ENCODE measurements at places on chromosomes 7 and 10.

DNA sequence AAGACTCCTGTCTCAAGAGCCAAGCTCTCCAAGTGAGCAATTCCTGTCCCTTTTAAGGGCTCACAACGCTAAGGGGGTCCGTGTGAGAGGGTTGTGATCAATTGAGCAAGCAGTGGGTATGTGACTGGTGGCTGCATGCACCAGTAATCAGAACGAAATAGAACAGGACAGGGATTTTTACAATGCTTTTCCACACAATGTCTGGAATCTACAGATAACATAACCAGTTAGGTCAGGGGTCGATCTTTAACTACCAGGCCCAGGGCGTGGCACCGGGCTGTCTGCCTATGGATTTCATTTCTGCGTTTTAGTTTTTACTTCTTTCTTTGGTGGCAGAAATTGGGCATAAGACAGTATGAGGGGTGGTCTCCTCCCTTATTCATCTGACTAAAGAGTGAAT lies 54.9 kb upstream of the SP4 start:
- DNase-seq: no peak

GRCh38 chr10:55212051-55212450 lies 411.0 kb upstream of the PCDH15 start:
- DNase-seq: no peak

GRCh38 chr7:135845415-135846075 lies 96.9 kb upstream of the FAM180A start:
- DNase-seq: no peak

- DNase-seq: no peak
Measured at GRCh38 chr7:50699143-50699542, 83.6 kb downstream of the GRB10 start.

GRCh38 chr7:99876491-99876890 lies 342 bp downstream of the OR2AE1 start:
- DNase-seq: no peak

DNA sequence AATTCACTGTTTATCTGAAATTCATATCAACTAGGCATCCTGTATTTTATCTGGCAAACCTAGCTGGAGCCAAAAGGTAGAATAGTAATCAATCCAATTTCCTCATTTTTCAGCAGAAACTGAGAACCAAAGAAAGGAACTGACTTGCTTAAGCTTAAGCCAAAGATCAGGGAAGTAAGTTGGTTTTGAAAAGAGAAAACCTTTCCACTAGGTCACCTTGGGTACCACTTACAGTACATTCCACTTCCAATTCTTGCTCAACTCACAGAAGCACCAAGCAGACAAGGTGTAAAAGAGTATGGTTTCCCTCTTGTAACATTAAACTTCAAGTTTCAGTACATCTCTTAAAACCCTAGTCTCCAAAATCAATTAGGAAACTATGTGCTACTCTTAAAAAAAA lies 79.6 kb downstream of the ZFAND4 start:
- no peak for DNase-seq

- DNase-seq: no peak
Measured at GRCh38 chr7:81869670-81870069, 99.8 kb upstream of the HGF start.

- DNase-seq: no peak
Measured at GRCh38 chr7:11261470-11261869, 287.8 kb downstream of the PHF14 start.

GRCh38 chr7:26989897-26990670 lies 105.7 kb downstream of the HOXA1 start:
- DNase-seq: peak; percentile 11

DNA sequence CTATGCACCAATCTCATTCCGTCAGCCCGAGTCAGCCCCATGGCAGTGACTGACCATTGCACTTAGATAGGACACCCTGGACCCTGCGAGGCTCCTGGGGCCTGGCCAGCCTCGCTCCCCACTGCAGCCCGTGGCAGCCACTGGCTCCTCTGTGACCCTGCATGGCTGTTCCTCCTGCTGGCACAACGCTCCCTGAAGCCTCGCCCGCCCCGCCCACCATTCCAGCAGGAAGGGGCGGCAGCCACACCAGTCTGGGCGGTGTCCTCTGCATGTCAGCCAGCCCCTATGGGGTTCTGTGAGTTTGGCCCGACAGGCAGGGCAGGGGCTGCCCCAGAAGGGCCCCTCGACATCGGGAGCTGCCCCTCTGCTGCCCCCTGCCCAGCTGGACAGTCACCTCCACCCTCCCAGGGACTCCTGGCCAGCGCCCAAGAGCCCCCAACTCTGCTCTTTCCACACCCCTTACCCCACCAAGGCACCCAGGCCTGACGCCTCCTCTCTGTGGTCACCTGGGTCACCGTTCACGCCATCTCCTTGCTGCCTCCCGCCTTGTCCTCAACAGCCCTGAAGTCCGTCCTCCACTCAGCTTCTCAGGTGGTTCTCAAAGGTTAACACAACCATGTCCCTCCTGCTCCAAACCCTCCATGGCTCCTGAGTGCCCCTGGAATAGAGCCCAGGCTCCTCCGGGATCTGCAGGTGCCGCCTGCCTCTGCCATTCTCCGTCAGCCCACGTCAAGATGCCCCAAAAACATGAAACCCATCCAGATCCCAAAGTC lies 103.5 kb downstream of the MICALL2 start:
- no peak for DNase-seq

- no peak for DNase-seq
Measured at GRCh38 chr10:116646502-116646901, 25.7 kb downstream of the PNLIPRP2 start.

DNA sequence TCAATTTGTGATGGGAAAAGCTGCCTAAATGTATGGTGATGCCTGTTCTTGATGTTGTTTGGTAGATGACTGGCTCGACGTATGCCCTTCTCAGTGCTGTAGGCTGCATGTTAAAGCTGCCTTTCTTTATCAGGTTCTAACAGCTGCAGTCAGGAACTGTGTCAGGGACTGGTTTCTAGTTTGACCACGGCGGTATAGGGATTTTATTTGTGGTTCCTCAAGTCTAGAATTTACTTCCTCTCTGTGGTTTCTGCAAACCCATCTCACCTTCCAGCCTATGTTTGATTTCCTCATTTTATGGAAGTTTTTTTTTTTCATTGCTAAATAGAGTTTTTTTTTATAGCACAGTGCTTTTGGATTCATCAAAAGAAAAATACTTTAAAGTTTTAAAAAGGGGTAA lies 26.5 kb downstream of the LMTK2 start:
- DNase-seq: no peak

DNA sequence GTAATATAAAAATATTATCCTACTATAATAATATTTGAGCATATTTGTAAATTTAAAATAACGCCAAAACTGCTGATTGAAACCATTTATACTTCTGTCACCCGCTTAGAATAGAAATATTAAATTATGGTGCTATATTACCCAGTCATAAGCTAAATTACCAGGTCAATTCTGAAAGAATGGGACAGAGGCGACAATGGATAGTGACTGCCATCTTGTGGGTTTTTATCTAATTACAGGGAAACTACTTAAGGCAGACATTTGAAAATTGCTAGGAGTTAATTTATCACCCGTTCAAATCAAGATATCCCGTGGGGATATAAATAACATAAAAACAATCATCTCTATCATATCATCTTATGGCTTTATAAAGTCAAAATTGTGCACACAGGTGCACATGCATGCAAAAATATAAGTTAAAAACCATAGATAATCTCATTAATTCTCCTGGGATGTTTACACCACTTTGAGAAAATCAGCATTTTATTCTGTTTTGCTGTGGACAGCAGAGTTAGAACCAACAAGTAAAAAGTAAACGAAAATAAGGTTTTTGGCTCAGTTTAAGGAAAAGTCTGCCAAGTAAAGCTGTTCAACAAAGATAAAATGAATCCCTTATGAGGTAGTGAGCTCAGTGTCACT lies 41.3 kb upstream of the HPSE2 start:
- DNase-seq: peak; percentile 30

DNA sequence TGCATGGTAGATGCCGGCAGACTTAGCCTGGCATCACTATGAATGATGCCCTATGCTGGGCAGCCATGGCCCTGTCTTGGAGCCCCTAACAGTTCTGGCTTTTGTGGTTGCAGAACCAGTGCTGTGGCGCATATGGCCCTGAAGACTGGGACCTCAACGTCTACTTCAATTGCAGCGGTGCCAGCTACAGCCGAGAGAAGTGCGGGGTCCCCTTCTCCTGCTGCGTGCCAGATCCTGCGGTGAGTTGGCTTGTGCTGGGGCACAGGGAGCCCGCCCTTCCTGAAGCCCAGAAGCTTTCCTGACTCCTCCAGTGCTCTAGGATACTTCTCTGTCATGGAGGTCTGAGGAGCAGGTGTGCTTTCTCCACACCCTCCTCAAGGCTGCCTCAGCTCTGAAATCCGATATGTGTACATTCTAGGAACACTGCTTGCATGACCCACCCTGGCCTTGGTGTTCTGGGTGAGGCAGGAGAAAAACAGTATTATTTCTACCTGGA lies 25.6 kb upstream of the SH2D4B start:
- DNase-seq: no peak

- no peak for DNase-seq
Measured at GRCh38 chr10:30786131-30786530, 156.6 kb upstream of the LYZL2 start.

- no peak for DNase-seq
Measured at GRCh38 chr10:19570991-19571390, 245.2 kb upstream of the PLXDC2 start.

GRCh38 chr10:30141423-30141822 lies 82.0 kb upstream of the JCAD start:
- no peak for DNase-seq

GRCh38 chr7:116030651-116031276 lies at the start of gene TFEC:
Gene TFEC (minus strand): TSS chr7:116030763. CDS start chr7:115984441, 46,322 bp downstream.
- no peak for DNase-seq

DNA sequence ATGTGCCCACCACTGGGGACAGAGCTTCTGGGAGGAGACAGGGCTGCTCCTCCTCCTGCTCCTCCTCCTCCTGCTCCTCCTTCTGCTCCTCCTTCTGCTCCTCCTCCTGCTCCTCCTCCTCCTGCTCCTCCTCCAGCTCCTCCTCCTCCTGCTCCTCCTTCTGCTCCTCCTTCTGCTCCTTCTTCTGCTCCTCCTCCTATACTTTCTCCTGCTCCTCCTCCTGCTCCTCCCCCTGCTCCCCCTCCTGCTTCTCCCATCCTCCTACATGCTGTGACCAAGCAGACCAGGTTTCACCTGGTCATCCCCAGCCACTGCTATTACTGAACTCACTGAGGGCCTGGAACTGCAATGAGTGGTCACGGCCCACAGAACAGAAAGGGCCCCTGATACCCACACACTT lies 154.0 kb upstream of the PPP2R2D start:
- DNase-seq: no peak

- no peak for DNase-seq
Measured at GRCh38 chr7:148483515-148484308, 106.9 kb upstream of the C7orf33 start.

- DNase-seq: no peak
Measured at GRCh38 chr7:70071766-70072165, 473.5 kb downstream of the AUTS2 start.

GRCh38 chr10:49228677-49229076 lies 40.5 kb upstream of the TMEM273 start:
- no peak for DNase-seq

DNA sequence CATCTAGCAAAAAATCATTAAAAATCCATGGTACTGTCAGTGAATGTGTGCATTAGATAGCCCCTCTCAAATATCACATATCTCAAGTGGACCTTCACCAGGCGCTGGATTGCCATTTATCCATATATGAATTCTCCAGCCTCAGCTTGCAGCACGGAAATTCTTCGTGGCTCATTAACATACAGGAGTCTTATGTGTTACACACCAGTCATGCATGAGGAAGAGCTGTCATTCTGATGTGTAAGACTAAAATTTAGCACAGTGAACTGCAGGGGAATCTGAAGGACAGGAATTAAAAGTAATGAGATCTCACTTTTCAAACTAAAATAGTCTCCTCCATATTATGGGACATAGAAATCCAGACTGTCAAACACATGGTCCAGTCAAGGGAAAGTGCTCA lies 542.4 kb upstream of the DPP6 start:
- DNase-seq: no peak

- no peak for DNase-seq
Measured at GRCh38 chr10:132708936-132709335, 77.0 kb downstream of the NKX6-2 start.

- DNase-seq: no peak
Measured at GRCh38 chr10:12729885-12730284, 271.6 kb downstream of the CCDC3 start.

GRCh38 chr7:30757342-30757692 lies 5.4 kb downstream of the INMT start:
- DNase-seq: no peak

DNA sequence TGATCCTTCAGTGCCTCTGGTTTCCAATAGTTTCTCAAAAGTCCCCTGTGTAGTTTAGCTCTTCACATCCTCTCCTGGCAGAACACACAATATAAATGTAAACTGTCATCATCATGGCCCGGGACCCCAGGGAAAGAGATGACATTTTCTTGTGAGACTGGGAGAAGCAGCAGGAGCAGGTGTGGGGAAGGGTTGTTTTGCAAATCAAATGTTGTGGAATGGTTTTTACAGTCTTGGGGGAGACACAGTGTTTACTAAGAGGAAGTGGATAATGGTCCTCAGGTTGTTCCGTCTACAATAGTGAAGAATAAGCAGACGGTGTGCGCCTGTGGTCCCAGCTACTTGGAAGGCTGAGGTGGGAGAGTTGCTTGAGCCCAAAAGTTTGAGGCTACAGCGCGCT lies 159.1 kb downstream of the SEC23IP start:
- DNase-seq: no peak

GRCh38 chr7:146123715-146124114 lies 7.1 kb downstream of the CNTNAP2 start:
- DNase-seq: no peak

DNA sequence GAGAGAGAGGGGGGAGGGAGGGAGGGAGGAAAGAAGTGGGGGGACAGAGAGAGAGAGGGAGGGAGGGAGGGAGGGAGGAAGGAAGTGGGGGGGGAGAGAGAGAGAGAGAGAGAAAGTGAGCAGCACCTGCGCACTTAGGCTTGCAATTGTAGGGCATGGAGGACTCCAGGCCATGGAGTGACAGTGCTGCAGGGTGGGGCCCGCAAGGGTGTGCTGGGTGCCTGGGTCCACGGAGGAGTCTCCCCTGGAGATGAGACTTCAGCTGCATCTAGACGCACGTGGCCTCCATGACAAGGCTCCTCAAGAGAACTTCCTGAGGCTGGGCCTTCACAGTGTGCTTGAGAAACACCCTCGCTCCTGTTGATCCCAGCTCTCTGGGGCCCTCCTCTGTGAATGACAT lies 44.5 kb downstream of the CLRN3 start:
- DNase-seq: no peak

- no peak for DNase-seq
Measured at GRCh38 chr7:138282997-138283396, 177.1 kb upstream of the TRIM24 start.

GRCh38 chr10:75297021-75297599 lies 61.4 kb upstream of the COMTD1 start:
- no peak for DNase-seq

Data from RWPE1 (cell line).